ENCODE measurements at places on chromosomes 2 and 18. TPM values are rescaled to one million over a fixed set of nuclear protein-coding genes. Genes with fewer than 3 reads are reported as not detected.

Gene FSHR
- total RNA-seq: not detected

DNA sequence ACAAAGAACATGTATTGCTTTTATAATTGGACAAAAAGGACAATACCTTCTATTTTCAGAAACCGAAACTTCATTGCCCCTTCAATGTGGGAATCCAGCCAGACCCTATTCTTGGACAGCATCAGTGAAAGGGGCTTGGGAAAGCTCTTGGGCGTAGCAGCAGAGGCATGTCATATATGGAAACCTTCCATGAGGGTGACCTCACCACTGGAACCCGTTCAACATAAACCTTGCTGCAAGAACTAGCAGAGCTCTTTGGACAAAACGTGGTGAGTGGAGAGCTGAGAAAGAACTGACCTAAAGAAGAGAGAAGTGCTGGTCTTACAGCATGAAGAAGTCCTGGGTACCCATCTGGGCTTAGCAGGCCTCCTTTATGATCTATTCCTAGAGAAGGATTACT lies 22.7 kb upstream of the ACTG2 start:
- no peak for DNase-seq

Gene IL1F10
- not detected for total RNA-seq

- DNase-seq: no peak
Observed at GRCh38 chr2:7588295-7588694, 671.1 kb downstream of the RNF144A start.

GRCh38 chr2:232698556-232699091 lies 1.5 kb downstream of the GIGYF2 start:
- no peak for DNase-seq

- DNase-seq: no peak
Observed at GRCh38 chr2:170530284-170530745, 184.8 kb upstream of the SP5 start.

GRCh38 chr2:109166811-109167210 lies 37.8 kb downstream of the SH3RF3 start:
- no peak for DNase-seq

GRCh38 chr2:133418671-133419070 lies 149.6 kb downstream of the NCKAP5 start:
- peak; percentile 11 for DNase-seq

DNA sequence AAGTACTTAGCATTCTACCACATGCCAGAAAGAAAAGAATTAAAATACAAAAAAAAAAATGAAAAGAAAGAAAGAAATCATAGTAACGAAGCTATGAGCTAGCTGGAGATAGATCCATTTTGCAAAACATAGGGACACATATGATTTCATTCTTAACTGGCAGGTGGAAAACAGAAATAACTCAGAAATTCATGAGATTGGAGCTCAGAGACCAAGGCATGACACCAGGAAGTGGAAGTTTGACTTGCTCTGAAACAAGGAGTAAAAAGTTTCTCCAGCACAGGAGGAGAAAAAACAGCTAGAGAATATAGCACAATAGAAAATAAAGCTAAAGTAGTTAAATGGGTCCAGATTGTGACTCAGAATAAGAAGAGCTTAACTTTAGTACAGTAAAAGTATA lies 278.1 kb downstream of the ZEB2 start:
- peak; percentile 69 for DNase-seq

DNA sequence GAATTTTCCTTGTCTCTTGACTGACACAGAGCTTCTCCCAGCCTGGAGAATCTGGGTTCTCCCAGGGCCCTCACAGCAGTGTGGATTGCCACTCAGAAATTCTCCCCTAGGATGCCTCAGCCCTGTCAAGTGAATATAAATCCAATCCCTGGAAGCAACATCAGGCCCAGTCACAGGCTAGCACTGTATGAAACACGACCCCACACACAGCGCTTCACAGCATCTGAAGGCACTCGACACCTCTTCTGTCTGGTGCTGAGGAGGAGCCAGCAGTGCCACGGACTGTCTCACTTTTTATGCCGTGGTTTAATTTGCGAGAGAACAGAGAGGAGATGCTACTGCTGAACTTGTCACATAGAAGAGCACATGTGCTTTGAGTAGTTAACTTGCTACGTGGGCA lies 164.5 kb downstream of the NAPG start:
- DNase-seq: no peak

DNA sequence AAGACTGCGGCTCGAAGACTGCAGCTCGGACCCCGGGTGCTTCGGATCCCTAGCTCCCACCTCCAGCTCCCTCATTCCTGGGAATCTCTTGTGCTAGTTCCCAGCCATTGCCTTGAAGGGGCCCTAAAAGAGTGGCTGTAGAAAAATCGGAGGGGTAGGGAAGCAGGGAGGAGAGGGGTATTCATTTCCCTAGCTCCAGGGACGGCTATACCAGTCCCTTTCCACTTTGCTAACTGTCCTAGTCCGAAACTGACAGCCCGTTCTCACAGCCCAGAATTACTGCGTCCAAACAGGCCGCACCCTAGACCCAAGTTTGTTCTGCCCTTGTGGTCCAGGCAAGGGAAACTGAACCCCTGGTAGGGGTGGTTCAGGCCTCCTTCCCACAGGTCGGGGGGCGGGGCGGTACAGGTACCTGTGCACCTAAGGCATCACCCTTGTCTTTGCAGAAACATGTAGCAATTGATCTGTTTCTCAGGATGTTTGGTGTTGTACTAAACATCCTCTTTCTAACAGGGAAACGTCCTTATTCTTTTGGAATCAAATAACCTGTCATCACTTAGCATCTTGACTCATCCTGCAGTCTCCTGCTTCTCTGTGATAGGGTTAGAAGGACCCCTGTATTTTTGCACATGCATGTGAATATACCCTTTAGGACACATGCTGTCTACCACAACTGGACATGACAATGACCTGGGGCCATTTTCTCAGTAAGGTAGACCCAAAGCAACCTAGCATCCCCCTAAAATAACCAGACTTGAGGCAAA lies 4.0 kb downstream of the EMX1 start:
- DNase-seq: no peak

DNA sequence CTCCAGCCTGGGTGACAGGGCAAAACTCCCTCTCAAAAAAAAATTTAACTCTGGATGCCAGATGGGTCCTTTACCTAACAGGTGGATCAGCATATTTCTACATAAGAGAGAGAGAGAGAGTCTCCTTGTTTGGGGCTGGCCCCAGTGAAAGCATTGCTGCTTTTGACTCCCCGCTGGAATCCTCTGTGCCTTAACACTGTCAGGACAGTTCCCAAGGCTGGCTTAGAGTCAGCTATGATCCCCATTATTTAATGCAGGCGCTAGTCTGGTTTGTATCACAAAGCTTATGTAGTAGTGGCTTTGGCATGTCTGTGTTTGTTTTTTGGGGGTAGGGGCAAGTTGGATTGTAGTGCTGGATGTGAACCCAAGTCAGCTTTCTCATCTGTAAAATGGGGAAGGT lies 9.4 kb downstream of the INPP4A start:
- no peak for DNase-seq

Gene ALLC
- not detected for total RNA-seq

- DNase-seq: no peak
Observed at GRCh38 chr2:33366473-33366872, 110.0 kb upstream of the RASGRP3 start.

GRCh38 chr18:57831597-57832377 lies 28.7 kb upstream of the ATP8B1 start:
- no peak for DNase-seq

DNA sequence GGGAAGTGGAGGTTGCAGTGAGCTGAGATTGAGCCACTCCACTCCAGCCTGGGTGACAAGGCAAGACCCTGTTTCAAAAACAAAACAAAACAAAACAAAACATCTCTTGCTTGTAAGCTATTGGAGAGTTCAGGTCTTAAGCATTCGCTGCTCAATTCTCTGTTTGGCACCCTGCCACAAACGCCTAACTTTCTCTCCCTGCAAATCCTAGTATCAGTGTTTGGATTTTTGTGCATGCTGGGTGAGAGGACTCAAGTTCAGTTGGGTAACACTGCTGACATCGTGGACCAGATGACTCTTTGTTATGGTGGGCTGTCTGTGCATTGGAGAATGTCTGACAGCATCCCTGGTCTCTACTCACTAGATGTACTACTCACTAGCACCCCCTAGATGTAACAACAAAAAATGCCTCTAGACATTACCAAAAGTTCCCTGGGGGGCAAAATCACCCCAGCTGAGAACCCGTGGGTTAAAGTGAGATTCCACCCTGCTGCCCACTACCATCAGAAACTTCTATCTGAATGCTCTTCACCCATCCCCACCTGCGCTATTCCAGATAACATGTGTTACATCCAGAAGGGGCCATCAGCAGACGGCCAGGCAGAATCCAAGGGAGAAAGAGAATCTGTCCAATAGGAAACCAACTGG lies 50.9 kb downstream of the CACNB4 start:
- DNase-seq: peak; percentile 70

Gene SLC5A7
- total RNA-seq: not detected

Gene GPBAR1
- 0.29 TPM for total RNA-seq

DNA sequence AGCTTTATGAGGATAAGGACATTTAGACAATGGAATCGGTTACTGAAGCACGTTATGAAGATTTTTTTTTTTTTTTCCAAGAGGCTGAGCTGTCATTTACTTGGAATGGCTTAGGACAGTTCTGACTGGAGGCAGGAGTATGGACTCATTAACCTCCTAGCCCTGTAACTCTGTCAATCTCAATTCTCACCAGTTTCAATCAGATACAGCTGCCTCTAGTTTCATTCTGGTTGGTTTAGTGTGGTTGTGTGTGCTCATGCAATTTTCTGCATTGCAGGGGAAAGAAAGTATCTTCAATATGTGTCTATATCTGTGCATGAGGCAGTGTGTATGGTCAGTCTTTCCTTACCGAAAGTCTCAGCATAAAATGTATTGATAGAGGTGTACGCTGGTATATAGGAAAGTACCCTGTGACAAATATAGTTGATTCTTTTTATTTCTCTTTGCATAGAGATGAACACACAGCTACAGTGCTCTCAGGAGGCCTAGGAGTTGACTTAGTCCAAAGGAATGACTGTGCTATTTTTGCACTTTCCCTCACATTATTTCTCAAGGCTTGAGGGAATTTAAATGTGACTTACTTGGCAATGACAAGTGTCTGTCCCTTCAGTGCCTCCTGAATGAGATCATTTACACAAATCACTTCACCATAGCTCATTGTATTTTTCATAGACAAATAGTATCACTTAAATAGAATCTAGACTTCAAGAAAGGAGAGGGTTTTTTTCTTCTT lies 50.5 kb upstream of the GRB14 start:
- no peak for DNase-seq

- DNase-seq: no peak
Observed at GRCh38 chr2:152930501-152930900, 212.1 kb downstream of the ARL6IP6 start.

- no peak for DNase-seq
Observed at GRCh38 chr2:145736871-145737270, 1217.0 kb upstream of the ZEB2 start.

Gene SKA1
- total RNA-seq: 20.3 TPM

Gene NEMP2
- 11.1 TPM for total RNA-seq

- DNase-seq: no peak
Observed at GRCh38 chr18:12858991-12859390, 25.0 kb downstream of the PTPN2 start.

GRCh38 chr2:232502911-232503808 lies 15.5 kb upstream of the ECEL1 start:
- no peak for DNase-seq

Gene ARHGAP15
- total RNA-seq: 82.8 TPM

DNA sequence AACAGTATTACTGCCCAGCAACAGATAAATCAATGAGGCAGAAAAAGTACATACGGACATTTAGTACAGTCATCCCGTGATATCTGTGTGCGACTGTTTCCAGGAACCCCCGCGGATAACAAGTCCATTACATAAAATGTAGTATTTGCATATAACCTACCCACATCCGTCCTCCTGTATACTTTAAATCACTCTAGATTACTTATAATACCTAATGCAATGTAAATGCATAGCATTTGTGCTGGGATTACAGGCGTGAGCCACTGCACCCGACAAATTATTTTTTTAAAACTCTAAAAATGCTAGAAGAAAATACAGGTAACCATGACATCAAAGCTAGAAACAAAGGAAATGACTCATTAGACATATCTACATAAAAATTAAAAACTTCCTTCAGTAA lies 91.6 kb downstream of the FAM161A start:
- peak; percentile 48 for DNase-seq

GRCh38 chr2:112706170-112706664 lies 14.6 kb upstream of the NT5DC4 start:
- DNase-seq: no peak

DNA sequence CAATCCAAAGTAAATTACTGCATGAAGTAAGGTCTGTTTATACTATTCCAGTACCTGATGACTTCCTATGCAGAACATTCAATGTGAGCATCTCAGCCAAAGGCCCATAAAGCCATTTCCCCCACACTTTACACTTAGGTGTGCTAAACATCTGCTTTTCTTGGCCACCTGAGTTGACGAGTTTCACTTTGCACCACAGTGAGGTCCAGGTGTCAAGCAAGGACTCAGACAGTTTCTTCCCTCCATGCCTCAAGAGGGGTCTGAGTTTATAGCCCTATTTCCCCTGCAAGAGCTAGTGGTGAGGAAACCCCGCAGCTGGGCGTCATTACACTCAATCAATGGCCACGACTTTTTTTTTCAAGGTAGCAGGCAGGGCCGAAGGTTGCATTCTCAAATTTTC lies 107.7 kb downstream of the MREG start:
- DNase-seq: no peak

GRCh38 chr18:48079885-48080284 lies 149.4 kb upstream of the SMAD2 start:
- no peak for DNase-seq

- no peak for DNase-seq
Observed at GRCh38 chr18:62784338-62784965, 69.1 kb downstream of the PHLPP1 start.

Gene ALPG
- total RNA-seq: not detected

Gene ELOA2
- not detected for total RNA-seq

GRCh38 chr2:165893556-165893955 lies 60.0 kb downstream of the TTC21B start:
- DNase-seq: no peak

DNA sequence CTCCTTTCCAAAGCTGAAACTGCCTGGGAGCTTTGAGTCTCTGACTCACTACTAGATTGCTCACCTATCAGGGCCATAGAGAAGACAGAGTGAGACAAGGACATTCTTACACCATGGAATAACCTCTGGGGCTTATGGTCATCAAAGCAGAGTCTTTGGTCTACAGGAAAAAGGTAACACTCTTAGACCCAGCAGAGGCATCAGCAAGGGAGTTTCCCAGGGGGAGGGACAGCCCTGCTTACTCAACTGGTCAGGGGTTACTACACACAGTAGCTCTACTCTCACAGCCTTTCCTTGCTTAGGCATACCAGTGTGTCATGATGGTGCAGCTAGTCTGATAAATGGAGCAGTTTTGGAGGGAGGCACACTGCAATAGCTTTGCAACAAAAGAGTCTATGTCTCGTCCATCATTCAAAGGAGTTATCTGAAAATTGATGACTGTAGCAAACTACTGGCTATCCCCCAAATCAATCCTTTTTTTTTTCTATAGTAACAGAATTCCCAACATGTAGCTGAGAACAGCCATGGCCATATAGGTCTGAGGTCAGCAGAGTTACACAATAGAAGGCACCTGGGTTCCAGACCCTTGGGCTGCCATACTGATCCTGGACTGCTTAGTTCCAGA lies 22.4 kb upstream of the CD28 start:
- peak; percentile 38 for DNase-seq

GRCh38 chr2:42029171-42029570 lies 18.6 kb upstream of the PKDCC start:
- DNase-seq: no peak

Gene POTEC
- total RNA-seq: not detected

- DNase-seq: no peak
Observed at GRCh38 chr2:10266133-10266620, 36.5 kb upstream of the HPCAL1 start.

Gene CCBE1
- not detected for total RNA-seq
